Effector memory CD4-positive, alpha-beta T cell (primary cell): ENCODE measurements at places on chromosomes 7 and 10.

DNA sequence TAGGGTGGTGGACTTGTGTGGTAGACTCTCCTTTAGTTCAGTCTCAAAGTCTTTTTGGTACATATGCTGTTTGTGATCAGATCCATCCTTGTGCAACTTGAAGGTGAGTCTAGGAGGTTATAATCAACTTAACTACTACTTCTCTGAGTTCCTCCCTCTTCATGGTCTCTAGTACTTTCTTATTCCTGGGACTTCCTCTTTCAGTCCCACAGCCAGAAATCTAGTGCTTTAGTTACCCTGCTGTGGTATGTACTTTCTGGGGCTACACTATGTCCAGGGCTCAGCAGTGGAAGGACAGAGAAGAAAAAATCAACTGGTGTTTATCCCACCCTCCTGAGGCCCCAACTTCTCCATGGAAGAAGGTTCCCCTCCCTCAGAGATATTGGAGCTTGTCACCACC is 19.4 kb upstream of the ATAD1 start:
- no peak for DNase-seq

- no peak for DNase-seq
These were observed 85.9 kb downstream of the ADD3 start for GRCh38 chr10:110093722-110094121.

DNA sequence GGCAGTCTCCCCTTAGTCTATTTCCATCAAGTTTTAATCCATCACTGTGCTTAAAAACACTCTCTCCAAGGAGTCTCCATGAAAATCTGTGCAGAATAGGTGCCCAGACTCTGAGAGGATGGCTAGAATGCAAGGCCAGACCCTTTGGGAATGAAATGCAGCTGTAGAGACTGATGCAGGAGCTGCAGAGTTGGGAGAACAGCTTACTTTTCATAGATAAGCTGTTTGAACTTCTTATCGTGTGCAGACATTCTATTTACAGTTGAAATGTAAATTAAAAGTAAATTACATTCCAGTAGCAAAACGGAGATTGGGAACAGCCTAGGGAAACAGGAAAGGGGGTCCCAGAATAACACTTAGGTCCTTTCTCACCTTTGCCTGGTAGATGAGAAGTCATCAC is 14.9 kb downstream of the ZNF22 start:
- DNase-seq = no peak

DNA sequence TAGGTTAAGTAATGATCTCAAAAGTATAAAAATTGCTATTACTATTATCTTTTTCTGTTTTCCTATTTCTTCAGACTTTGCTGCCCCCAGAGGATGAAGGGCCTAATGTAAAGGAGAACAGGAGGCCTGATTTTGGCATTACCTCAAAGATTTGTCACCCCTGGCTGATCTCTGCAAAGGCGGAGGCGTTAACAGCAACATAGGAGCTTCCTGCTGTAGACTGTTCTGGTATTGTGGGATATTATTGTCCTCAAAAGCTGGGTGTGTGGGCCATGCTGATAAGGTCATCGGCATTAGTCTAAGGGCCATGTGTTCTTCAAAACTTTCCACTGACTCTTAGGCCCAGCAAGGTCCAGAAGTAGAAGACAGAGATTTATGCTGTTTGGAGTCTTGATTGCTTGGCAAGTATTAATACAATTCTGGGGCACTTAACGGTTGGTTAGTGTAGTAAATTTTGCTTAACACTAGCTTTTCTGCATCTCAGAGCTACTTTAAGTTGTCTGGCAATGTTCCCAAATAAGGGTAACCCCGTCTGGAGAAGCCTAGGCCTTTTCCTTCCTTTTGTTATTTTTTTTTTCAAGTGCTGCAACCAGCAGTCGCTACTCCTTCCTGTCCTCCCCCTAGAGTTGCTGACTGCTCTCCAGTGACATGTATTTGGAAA is 14.0 kb upstream of the ENTPD1 start:
- DNase-seq = no peak

DNA sequence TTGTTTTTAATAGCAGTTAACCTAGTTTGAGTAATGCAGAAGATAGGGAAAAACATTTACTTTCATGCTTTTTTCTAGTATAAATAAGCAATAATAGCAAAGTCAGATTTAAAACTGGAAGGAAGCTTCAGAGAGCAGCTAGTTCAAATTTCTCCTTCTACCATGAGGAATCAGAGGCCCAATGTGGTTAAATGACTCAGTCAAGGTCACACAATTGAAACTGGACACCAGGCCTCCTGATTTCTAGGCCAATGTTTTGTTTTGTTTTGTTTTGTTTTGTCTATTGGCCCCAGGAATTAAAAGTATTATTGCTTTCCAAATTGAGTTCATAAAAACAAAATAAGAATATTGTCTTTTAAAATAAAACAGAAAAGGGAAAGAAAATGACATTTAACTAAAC is 122.3 kb downstream of the TRIL start:
- no peak for DNase-seq

- DNase-seq = no peak
These were observed 355.9 kb upstream of the FZD8 start for GRCh38 chr10:35998026-35998425.

- no peak for DNase-seq
These were observed 492.4 kb downstream of the TNS3 start for GRCh38 chr7:47089461-47089860.

DNA sequence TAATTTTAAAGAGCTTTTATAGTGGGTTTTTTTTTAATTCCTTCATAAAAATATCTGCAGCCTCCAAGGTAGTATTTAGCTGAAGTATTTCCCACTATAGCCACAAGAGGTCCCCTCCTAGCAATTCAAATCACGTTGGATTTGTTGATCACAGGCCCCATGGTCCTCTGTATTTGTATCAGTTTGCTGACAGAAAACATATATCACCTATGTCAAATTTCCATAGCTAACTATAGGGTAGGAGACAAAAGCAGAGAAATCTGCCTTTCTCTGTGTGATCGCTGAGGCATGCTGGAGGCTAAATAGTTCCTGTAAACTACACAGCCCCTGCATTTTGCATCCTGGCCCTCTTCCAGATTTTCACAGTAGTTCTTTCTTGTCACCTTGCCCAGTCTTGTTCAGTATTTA is 1.7 kb upstream of the CTNNA3 start:
- peak; percentile 3 for DNase-seq

- no peak for DNase-seq
These were observed 11.7 kb downstream of the EPHB6 start for GRCh38 chr7:142866361-142867096.

DNA sequence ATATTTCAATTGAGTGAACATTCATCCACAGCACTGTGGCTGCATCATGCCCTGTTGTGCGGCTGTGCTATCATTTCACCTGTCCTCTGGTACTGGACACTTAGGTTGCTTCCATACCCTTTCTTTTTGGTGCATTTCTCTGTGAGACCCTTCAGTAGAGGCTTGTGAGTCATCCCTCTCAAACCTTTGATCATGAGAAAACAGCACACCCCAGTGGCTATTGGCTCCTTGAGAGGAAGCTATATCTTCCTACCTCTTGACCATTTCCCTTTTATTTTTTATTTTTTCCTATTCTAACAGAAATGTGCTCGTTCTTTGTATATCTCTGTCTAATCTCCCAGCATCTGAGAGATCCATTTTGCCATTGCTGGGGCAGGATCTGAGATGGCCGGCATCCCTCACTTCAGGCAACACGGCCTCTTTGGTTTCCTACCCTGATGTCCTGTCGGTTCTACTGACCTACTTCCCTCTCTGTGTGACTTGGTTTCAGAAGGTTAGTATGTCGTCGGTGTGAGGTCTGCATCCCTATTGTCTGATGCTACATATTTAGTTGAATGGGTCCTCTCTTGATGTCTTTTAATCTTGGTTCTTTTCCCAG is 23.8 kb upstream of the PIK3AP1 start:
- no peak for DNase-seq

GRCh38 chr10:30411263-30411662 is 22.7 kb upstream of the MAP3K8 start:
- no peak for DNase-seq

DNA sequence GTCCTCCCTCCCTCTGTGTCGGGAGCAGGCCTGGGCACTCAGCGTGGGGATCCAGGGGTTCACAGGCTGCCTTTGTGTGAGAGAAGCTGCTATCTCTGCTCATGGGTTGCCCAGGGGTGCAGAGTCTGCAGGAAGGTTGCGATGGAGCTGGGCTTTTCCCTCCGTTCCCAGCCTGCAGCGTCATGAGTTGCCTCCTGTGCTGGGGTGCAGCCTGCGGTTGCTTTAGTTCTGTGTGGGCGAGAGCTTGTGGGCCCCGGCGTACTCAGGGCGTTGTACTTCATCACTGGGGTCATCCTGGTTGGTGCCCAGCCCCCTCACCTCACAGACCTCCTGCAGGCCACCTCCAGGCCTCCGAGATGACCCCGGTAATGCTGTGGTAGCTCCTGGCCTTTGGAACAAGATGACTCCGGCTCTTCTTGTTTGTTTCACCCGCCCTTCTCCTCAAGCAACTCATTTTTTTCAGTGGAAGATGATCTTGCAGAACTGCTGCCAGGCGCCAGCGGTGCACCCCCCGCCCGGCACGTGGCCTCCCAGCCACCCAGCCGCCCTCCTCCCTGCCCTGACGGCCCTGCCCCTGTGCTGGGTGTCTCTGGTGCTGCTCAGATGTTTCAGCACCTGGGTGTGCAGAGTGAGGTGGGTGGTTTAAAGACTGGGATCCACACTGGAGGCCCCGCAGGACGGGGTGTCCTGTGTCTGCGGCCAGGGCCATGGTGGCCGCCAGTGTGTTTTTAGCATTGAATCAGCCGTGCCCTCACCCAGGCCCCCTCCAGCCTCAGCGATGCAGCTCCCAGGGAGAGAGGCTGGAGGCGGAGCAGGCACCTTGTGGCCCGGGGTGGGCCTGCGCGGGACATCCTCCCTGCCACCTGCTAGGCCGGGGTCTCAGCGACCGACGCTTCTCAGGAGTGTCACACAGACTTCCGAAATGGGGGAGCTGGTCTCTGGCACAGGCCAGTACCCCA is 7.2 kb downstream of the AP5Z1 start:
- no peak for DNase-seq

GRCh38 chr7:117686311-117686935 is 186.8 kb downstream of the CTTNBP2 start:
- DNase-seq = no peak

DNA sequence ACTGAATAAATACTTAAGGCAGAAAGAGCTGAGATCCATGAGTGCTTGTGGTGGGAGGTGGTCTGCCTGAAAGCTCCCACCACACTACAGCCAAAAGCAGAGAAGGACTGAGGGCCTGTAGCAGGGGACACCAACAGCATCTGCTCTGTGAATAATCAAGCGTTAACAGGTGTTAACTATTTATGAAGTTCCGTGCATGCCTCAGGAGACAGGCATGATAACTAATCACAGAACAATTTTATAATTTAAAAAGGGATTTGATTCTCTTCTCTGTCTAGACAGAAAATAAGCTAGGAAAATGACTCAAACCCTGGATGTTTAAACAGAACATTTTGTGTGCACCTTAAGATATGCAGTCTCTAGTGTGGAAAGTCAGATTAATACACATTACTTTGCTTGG is 61.5 kb upstream of the GHITM start:
- DNase-seq = no peak

DNA sequence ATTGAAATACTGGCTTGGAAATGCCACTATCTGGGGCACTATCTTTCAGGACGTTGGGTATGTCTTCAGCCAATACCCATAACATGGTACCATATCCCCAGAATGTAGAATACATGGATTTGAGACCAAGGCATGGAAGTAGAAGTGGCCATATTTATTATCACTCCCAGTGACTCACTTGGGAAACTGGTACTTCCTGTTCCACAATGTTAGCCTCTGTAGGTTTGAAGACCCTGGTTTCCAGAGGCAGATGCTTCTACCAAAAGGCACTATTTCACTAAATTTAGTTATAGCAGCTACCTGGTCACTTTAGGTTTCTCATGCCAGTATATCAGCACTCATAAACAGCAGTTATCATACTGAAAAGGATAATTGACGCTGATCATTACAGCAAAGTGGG is 184.2 kb downstream of the CCDC71L start:
- DNase-seq = no peak

DNA sequence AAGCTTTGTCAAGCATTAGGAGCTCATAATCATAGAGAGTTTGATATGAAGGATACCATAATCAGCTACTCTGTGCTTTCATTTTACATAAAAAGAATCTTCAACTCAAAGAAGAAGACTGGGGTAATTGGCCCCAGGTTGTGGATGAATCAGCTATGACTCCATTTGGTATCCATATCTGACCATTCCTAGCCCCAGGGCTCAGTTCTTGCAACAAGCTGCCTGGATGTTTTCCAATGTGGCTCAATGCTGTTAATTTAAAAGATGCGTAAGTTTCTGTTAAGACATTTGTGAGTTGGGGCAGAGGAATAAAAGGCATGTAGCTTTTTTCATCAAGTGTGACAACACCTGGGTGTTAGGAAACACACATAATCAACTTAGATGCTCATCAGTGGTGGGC is 951.1 kb downstream of the NRG3 start:
- DNase-seq = no peak

DNA sequence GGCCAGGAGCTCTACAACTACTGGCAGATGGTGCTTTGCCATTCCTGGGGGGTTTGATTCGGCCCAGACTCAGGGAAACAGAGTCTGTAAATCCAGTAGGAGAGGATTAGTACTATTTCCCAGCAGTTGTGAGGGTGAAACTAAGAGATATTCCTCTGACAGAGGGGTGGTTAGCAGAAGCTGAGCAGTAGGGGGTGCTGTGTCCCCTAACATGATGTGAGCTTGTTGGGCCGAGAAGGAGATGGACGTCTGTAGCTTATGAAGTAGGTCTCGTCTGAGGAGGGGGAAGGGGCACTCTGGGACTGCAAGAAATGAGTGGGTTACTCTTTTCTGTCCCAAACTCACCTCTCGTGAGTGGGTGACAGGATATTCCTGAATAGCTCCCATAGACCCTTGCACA is 179.2 kb upstream of the MBL2 start:
- DNase-seq = no peak

- no peak for DNase-seq
These were observed 255.1 kb upstream of the PPP2R2D start for GRCh38 chr10:131645756-131646155.

DNA sequence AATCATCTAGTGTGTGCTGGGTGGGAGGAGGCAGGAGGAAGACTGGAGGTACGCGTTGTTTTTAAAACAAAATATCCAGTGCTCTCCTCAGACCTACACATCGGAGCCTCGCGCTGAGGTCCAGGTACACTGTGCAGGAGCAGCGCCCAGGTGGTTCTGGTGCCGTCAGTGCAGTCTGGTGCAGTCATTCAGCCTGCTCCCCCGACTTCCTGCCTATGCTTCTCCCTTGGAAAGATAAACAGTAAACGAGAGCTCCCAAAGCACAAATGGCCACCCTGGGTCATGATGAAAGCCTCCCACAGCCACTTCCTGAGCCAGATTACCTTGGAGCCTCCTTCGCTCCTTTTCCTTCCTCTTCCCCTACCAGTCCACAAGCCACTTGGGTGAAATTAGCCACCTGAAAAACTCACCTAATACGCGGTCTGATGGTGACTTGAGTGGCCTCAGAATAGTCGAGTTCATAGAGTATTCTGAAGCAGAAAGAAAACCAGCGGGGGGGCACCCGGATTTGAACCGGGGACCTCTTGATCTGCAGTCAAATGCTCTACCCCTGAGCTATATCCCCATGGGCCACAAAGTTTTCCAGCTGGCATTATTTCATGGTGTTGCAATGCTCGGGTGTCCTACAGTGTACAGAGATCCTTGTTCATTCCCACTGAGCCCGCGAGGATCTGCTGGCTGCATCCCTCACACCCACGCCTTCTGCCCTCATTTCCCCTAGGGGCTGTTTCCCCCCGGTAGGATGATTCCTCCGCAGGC is 82.5 kb downstream of the ZNF467 start:
- DNase-seq = no peak
